ENCODE measurements at places on chromosomes 5 and 9.

DNA sequence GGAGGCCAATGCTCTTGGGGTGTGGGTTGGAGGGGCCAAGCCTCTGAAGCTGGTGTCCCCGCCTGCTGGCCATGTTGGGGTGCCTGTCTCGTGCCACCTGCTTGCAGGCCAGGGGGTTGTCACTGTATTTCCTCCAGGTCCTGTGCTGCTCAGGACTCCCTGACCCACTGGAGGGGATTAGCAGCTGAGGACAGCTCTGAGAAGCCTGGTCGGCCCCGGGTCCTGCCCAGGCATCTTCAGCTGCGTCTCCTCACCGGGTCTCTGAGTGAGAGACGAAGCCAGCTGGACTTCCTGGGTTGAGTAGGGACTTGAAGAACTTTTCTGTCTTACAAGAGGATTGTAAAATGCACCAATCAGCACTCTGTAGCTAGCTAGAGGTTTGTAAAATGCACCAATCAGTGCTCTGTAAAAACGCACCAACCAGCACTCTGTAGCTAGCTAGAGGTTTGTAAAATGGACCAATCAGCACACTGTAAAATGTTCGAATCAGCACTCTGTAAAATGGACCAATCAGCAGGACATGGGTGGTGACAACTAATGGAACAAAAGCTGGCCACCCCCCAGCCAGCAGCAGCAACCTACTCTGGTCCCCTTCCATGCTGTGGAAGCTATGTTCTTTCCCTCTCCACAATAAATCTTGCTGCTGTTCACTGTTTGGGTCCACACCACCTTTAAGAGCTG lies 20.6 kb upstream of the SLC9A3 start:
- no peak for DNase-seq

DNA sequence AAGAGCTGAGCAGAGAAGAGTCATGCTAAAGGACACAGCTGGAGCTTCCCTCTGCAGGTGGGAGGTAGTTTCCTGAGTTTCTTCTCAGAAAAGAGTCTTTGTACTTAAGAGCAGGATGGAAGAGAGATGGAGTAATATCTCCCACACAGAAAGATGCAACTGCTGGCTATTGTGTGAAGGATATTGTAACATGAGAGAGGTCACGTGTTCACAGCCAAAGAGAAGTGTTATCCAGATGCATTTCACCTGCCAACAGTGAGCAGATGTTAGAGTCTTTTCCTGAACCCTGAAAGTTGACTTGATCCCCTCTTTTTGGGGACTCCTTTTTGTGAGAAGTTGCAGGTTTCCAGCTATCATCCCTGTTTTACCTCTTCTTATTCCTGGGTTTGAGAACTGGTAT lies 14.0 kb upstream of the TRIO start:
- no peak for DNase-seq

DNA sequence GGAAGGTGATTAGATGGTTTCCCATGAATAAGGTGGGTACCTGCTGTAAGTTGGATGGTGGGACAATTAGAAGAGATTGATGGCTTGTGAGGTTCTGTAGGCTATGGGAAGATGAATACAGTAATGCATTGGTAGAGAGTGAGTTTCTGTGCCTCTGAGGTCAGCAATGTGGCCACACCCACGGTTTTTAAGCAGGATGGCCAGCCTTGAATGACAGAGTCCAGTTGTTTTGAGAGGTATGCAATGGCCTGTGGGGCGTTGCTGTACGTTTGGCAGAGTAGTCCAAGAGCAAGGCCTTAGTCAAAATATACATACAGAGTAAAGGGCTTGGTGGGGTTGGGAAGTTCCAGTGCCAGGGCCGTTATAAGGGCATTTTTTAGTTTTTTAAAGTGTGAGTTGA lies 235.6 kb upstream of the C9orf72 start:
- no peak for DNase-seq

GRCh38 chr5:119895066-119895465 lies 265.7 kb downstream of the FAM170A start:
- DNase-seq, result no peak

DNA sequence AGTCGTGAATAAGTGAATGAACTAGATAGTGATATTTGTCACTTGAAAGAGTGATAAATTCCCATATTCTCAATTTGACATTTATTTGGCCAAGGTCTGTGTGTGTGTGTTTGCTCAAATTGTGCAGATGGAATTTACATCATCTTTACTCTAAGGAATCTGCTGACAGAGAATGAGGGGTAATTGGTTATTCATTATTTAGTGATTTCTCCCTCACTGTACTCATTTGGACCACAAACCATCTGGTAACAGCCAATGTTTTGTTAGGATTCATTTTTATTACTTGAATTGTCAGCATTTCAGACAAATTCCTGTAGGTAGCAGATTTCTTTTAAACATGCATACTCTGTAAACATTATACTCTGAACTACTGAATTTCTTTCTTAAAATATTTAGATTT lies 15.6 kb downstream of the VCAN start:
- no peak for DNase-seq

DNA sequence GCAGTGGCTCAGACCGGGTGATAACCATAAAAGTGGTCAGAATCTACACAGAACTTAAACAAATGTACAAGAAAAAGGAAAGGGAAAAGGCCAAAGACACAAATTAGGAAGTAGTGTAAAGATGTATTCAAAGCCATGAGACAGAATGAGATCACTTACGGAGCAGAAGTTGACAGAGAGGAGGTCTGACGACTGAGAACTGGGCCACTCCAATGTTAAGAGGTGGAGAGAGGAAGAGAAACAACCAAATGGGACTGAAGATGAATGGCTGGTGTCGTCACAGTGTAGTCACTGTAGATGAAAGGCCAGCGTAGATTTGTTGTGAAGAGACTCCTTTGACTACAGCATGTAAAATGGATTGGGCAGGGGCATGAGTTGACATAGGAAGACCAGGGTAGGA lies 114.4 kb downstream of the DROSHA start:
- no peak for DNase-seq

DNA sequence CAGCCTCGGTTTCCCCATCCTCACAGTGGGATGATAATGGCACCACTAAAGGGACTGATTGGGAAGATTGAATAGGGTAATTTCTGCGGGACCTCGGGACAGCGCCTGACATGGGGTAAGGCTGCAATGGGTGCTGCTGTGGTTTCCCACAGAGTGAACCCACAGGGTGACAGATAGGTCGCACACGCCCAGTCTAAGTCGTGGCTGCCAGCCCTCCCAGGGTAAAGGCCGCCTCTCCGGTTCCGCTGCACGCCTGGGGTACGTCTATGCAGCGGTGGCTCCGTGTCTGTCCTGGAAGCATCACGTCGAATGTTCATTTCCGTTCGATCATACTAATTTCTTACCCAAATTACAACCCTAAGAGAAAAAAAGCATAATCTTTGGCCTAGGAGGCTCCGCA lies 631 bp downstream of the CFAP77 start:
- no peak for DNase-seq

GRCh38 chr9:99948896-99949295 lies 42.4 kb downstream of the STX17 start:
- DNase-seq, result no peak

DNA sequence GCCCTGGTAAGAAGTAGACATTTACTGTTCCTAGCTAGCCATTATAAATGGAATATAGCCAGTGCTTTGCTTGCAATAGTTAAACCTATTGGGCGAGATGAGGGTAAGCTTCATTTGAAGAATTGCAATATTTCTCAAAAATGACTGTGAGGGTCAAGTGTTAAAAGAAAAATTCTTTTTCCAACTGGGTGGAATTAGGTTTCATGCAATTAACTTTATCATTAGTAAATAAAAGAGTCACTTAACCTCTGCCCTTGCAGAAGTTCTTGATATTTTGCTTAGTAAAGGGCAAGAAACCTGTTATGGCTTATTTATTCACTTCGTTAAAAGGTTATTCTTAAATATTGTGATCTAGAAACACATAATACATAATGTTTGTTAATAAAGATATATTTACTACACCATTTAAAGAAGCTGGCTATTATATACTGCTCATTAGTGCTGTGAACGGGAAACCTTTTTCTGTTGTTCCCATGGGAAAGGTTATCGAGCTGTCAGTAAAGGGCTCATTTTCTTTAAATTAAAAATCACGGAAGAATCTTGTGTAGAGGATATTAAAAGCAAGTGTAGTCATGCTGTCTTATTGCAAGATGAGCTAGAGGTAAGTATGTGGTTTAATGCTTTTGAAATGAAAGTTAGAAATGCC lies 370.5 kb downstream of the CSNK1G3 start:
- DNase-seq, result peak; percentile 31

- no peak for DNase-seq
Observed at GRCh38 chr9:92059661-92060060, 55.6 kb downstream of the SPTLC1 start.

GRCh38 chr9:133120501-133121197 lies 391 bp downstream of the RALGDS start:
- DNase-seq, result no peak

GRCh38 chr5:65050140-65050539 lies 281.4 kb downstream of the CWC27 start:
- no peak for DNase-seq

DNA sequence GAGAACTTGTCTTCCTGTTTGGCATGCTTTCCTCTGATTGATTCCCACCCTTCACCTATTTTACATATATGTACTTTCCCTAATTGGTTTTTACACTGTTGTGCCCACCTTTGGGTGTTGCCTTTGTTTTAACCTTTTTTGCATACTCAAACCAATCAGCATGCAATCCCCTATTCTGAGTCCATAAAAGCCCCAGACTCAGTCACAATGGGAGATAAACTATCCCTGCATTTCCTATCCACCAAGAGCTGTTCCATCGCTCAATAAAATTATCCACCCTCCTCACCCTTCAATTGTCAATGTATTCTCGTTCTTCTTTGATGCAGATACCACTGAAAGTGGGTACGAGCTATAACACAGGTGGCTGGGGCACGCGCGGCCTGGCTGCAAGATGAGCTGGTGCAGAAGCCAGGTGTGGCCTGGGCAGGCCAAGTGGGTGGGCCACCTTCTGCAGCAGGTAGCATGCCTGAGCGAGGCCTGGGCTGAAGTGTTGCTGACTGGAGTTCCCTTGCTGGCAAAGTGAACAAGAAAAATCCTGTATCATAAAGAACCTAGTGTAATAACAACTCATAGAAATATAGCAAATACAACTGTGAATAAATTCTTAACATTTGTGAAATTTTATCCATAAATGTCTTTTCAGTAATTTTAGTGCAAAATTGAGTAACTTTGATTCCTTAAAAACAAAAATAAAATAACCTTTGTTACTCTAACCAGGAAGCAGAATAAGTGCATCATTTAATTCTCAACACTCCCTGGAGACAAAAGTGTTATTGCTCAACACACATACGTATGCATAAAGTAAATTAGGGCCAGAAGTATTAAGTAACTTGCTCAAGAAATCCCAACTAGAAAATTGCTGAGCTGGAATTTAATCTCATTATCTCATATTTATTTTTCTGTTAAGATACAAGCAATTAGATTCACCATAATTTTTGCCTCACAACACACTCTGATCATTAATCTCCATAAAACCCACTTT lies 685.3 kb upstream of the EDIL3 start:
- no peak for DNase-seq

GRCh38 chr5:132473019-132473531 lies 17.5 kb downstream of the IRF1 start:
- no peak for DNase-seq

- no peak for DNase-seq
Observed at GRCh38 chr5:180169248-180170105, 39.5 kb downstream of the RASGEF1C start.

- DNase-seq, result no peak
Observed at GRCh38 chr9:74277532-74277931, 219.6 kb upstream of the RORB start.

DNA sequence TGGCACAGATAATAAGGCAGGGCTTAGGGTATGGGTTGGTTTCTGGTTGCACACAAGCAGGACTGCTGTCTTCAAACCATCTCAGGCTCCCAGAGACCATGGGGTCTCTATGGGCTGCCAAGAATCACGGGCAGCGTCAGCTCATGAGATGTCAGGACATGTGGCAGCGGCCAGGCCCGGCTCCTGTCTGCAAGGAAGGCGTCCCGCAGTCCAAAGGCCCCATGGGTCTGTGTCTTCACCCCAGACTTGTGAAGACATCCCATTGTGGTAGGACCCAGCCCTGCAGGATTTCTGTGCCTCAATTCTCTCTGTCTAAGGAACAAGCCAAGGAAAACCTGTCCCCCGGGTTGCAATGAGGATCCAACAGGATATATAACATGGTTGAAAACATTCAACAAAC lies 32.6 kb downstream of the IPPK start:
- no peak for DNase-seq

DNA sequence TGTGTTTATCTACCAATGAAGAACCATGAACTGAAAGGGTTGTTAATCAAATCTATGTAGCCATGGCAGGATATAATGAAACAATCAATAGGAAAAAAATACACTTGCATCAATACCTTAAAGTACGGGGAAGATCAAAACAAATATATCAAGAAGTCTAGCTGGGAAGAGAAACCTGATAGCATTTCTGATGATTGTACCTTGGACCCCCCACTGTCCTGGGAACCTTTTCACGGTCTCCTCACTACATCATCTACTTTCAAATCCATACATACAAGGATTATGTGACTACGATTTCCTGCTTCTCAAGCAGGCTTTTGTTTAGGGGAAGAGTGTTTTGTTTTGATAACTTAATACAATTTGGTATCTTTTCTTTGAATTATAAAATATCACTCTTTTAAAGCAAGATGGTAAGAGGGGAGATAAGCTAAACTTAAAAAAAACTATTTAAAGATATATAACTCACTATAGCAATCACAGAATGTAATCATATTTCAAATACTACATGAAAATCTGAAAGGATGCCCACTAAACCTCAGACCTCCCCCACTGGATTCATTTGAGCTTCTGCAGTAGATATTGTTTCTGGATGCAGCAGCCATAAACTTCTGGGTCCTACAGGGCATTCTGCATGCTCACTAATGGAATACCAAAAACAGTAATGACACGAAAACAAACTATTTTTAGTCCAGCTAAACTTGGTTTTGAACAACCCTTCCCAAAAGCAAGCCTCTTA lies 8.0 kb downstream of the EBF1 start:
- DNase-seq, result no peak

GRCh38 chr9:14306672-14307660 lies 7.0 kb downstream of the NFIB start:
- DNase-seq, result no peak

Measured in SHP77 treated with DMSO at 0.1 percent for 48 hours (cell line).